ENCODE measurements at places on chromosomes 5 and 9.

DNA sequence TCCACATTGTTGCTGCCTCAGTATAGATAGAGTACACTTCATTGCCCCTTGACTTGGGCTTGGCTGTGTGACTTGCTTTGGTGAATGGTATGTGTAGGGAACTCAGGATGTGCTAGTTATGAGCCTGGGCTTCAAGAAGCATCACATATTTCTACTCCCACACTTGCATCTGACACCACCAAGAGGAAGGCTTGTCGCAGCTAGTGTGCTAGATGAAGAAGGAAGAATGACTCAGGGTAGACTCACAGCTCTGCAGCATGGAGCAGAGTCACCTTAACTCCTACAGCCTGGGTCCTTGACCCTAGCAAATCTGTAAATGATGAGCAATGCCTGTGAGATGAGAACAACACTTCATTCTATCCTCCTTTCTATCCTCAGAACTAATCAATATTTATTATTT lies 261.8 kb downstream of the ASTN2 start:
- no peak for DNase-seq

GRCh38 chr5:10634050-10634449 lies 70.2 kb downstream of the ANKRD33B start:
- DNase-seq, result no peak

GRCh38 chr9:79731171-79731890 lies 159.6 kb downstream of the TLE4 start:
- no peak for DNase-seq

- no peak for DNase-seq
These were observed 22.4 kb downstream of the LYRM7 start for GRCh38 chr5:131193106-131193505.

- no peak for DNase-seq
These were observed 125.3 kb upstream of the SLC44A1 start for GRCh38 chr9:105119156-105119555.

DNA sequence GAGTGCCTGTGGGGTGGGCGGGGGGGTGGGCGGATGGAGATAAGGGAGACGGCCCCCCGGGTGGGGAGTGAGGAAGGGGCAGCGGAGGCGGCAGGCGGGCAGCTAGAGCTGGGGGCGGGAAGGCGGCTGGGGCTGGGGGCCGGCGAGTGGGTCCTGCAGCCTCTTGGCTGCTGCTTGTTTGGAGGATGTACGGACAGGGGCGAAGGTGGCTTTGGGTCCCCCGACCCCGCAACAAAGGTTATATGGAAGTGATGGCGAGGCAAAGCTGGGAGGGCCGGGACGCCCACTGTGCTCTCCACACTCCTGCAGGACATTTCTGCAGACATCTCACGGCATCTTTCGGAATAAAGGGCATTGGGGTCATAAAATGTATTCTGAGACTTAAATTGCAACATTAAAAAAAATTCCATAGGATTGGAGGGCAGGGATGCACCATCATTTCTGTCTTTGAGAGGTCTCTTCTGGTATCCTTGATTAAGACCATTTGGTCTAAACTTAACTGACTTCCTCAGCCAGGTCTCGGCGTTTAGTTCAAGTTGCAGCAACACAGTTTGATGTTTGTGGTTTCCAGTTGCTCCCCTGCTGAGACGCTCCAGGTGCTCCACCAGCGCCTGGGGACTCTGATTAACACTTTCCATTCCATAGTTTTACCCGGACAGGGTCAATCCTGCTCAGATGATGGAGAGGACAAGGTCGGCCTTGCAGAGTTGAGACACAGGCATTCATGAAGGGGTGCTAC lies 101.6 kb upstream of the SSBP2 start:
- no peak for DNase-seq

GRCh38 chr5:174935854-174936474 lies 211.6 kb downstream of the MSX2 start:
- peak; percentile 17 for DNase-seq

DNA sequence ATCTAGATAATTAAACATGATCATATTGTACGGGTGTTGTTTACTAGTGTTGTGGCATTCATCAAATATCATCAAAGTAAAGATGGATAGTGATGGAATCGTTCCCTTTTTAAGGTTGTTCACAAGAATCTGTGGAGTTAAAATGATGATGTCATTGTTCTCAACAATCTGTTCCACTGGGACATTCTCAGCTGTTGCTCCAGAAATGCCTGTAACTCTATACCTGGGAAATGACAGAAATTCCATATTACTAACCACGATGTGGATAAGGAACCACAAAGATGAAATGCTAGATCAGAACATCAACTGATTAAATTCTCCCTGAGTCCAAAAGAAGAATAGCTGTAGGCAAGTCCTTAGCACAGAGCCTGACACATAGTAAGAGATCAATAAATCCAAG lies 38.0 kb downstream of the RIGI start:
- no peak for DNase-seq

DNA sequence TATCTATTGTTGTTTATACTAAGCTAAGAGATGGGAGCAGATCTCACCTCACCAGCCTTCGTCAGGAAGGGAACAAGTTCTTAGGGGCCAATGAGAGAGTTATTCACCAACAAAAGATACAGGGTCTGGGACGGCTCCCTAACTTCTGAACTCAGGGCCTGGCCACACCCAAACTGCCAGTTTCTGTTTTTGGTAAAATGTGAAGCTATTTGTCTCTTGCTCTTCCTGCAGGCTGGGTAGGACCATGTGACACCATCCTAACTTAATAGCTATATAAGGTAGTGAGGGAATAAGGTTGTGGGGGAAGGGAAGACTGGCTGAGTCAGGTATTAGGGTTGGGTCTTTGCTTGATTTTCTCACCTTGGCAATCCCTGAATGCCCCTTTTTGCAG lies 480.5 kb downstream of the KDM4C start:
- DNase-seq, result no peak

GRCh38 chr5:69504036-69504435 lies 11.4 kb downstream of the OCLN start:
- no peak for DNase-seq

DNA sequence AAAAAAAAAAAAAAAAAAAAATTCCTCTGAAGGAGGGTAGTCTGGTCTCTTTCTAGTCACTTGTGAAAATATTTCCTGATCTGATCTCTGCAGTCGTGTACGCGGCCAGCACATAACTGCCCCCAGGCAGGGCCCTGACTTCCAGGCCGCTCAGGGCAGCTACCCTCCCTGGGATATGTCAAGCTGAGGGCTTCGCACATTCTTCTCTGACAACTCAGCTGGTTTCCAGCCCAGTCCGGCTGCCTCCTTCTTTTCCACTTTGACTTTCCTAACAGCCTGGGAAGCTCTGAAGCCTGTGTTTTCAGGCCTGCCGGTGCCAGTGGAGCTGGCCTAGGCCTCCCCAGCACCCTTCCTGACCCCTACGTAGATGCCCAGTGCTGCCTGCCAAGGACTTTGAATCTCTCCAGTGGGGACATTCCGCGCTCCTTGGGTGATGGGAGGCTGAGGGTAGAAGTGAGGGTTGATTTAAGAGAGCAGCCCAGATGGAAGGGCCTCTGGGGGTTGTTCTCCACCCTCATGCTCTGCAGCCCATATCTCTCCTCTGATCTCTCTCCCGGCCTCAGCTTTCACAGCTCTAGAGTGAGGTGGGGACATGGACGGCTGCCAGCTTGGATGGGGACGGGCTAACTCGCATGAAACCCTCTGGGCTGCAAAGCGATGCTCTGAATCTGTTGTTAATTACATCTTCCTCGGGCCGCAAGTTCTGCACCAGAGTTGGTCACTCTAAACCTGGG lies 20.7 kb downstream of the COL5A1 start:
- no peak for DNase-seq

- no peak for DNase-seq
These were observed 9.0 kb downstream of the ANXA6 start for GRCh38 chr5:151148583-151148982.

DNA sequence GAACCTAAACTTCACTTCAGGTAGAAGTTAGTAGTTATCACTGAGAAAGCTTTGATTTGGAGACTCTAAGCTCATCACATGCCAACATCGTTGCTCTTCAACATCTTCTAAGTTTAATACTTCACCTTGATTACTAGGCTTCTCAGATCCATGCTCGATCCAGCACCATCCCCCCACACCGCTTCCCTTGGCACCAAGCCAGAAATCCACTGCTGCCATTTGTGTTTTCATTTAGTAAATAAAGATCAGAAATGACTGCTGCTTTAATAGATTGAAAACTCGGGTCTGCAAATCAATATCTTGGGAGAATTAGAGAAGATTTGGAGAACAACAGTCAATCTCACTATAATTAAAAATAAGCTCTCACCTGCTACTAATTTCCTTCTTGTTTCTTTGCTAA lies 214.7 kb upstream of the NR4A3 start:
- no peak for DNase-seq

- DNase-seq, result no peak
These were observed 19.3 kb downstream of the KYAT1 start for GRCh38 chr9:128862401-128862851.

DNA sequence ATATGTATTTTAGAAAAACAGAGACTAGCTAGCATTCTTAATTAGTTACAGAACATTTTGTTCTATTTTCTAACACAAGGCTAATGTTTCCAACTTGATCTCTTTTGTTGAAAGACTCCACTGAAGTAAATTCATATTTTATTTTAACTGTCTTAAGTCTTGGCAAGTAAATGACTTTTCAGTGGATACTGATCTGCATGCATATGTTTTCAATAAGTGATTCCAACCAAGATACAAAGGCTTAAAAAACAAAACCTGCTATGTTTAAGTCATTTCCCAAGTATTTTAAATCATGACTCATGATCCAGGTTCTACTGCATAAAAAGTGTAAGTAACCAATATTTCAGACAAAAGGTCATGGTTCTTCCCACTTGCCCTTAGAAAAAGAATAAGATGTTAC lies 5.7 kb downstream of the CDO1 start:
- DNase-seq, result no peak

DNA sequence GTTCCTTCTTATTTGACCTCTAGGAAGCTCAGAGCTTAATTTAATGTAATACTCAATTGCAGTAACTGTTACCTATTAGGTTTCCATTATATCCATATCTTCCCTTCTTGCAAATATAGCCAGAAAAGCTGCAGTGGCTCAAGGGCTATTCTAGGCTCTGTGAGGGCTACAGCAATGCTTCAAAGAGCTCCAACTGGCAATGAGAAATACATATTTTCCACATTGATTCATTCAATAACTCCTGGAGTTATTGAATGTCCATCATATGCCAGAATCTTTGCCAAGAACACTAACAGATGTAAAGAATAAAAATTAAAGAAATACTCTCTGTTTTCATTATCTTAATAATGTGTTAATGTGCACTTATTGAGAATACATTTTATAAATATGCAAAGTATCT lies 396.9 kb upstream of the PAPPA start:
- no peak for DNase-seq

DNA sequence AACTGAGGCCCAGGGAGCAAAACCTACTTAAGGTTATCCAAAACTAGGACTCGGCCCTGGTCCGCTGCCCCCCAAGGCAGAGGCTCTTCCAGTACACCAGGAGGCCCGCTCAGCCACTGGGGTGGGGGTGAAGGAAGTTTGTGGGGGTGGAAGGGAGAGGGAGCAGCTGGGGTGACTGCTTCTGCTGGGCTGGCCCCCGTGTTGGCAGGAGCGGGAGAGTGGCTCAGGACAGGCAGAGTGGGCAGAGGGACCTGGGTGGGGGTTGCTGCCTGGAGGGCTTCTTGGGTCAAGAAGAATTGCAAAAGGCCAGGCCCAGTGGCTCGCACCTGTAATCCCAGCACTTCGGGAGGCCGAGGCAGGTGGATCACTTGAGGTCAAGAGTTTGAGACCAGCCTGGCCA lies 8.2 kb upstream of the TRIM14 start:
- DNase-seq, result no peak

GRCh38 chr9:38061326-38061977 lies 7.6 kb downstream of the SHB start:
- no peak for DNase-seq

GRCh38 chr5:124773315-124774311 lies 27.2 kb upstream of the ZNF608 start:
- DNase-seq, result no peak

- DNase-seq, result no peak
These were observed 51.9 kb upstream of the IFNK start for GRCh38 chr9:27472195-27472594.

GRCh38 chr9:18976709-18977531 lies 56.1 kb downstream of the SAXO1 start:
- no peak for DNase-seq

- DNase-seq, result no peak
These were observed 26.4 kb downstream of the SLC31A2 start for GRCh38 chr9:113177251-113177650.

- DNase-seq, result no peak
These were observed 146.4 kb upstream of the ZNF366 start for GRCh38 chr5:72653586-72653985.

GRCh38 chr9:73446306-73446705 lies 294.6 kb downstream of the ANXA1 start:
- DNase-seq, result no peak

GRCh38 chr9:96169484-96169883 lies 132.5 kb downstream of the HSD17B3 start:
- DNase-seq, result no peak

DNA sequence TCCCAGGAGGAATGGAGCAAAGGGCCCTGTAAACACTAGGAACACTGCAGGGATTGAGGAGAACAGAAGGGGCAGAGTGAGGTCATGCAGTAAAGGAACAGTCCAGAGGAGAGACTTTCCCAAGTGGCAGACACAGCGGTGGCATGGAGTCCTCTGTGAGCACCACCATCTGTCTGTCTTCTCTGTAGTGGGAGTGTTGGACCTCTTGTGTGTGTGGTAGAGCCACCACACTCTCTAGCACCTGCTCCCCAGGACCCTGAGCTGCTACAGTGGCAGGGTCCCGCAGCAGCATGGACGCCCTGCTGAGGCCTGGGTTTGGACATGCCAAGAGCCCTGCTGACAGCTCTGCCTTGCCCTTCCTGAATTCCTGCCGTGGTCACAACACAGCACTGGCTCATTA lies 75.7 kb upstream of the LARP1 start:
- no peak for DNase-seq

DNA sequence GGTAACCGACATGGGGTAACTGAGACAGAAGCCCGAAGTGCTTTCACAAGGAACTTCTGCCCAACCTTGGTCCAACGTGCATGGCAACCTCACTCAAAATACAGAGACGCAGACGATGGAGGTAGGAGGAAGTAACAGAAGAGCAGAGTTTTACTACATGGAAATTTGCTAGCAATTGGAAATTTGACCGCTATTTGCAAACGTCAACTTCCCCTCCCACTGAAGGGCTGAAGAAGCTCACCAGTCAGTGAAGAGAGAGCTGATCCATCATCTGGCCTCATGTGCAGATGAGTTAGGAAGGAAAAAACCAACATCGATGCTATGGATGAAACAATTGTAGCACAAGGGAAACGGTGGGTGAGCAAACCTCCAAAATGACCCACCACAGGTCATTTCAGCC lies 196.7 kb downstream of the RGS3 start:
- no peak for DNase-seq

Measured in activated T-cell treated with anti-CD3 and anti-CD28 coated beads for 4 hours (primary cell).